ENCODE measurements at places on chromosomes 11 and 22. TPM values are rescaled to one million over a fixed set of nuclear protein-coding genes. Genes with fewer than 3 reads are reported as not detected.
A peak's percentile ranks its signal among the peaks of the same experiment; 100 is the strongest.

The TIMP3 gene
- total RNA-seq = 26.1 TPM

The OR2D2 gene
- total RNA-seq = not detected

The NEFH gene
- not detected for total RNA-seq

The PLEKHB1 gene
- not detected for total RNA-seq

The PARVB gene
- total RNA-seq = 63.5 TPM

The CRYBA4 gene
- total RNA-seq = not detected

The KCNJ5 gene
- not detected for total RNA-seq

The CRKL gene
- 32.2 TPM for total RNA-seq

The ASCL2 gene
- not detected for total RNA-seq

The MMP10 gene
- total RNA-seq = not detected

The ZNF215 gene
- 3.8 TPM for total RNA-seq

DNA sequence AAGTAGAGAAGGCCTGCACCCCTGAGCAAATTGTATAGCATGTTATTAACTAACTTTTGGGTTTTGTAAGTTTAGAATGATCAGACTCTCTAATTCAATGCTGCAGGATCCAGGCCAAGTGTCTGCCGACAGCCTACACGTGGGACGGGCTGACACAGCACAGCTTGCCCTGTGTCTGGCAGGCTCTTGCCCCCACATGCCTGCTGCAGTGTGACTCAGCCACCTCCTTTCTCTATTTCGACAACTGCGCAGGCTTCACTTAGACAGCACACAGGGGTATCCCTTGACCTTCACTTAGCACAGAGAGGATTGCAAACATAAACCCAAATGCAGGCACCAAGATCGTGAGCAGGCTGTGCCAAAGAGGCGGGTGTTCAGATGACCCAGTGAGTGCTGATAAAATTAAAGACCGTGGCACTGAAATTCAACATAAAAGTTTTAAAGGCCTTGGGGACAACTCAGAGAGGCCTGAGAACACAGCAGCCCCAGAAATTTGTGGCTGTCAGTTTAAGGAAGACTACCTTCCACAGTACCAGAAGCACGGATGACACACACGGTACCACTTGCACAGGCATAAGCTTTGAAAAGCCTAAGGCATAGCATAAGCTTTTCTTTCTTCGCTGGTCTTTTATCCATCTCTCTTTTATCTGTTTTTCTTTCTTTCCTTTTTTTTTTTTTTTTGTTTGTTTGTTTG is 37.8 kb downstream of the SCN3B start:
- DNase-seq = peak; percentile 71

DNA sequence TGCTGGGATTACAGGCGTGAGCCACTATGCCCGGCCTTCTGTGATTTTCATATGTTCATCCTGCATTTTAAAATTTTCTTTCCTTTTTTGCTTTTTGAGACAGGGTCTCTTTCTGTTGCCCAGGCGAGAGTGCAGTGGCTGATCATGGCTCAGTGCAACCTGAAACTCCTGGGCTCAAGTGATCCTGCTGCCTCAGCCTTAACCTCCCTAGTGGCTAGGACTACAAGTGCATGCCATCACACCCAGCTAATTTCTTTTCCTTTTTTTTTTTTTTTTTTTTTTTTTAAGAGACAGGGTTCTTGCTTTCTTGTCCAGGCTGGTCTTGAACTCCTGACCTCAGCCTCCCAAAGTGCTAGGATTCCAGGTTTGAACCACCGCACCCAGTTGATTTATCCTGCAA is 54.1 kb upstream of the WT1 start:
- DNase-seq = no peak

DNA sequence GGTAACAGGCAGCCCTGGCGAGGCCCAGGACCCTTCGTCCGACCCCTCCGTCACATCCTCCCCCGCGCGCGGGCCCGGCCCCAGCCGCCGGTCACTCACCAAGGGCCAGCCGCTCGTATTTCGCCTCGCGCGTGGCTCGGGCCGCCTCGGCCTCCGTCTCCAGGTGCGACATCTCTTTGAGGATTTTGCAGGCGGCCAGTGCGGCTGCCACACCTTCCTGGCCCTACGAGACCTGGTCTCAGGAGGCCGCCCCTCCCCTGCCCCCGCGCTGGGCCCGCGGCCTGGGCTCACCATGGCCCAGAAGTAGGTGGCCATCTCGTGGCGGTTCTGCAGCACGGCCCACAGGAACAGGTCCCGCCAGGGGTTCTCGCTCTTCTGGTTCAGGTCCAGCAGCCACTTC is 14.1 kb downstream of the TSSC4 start:
- DNase-seq = no peak

DNA sequence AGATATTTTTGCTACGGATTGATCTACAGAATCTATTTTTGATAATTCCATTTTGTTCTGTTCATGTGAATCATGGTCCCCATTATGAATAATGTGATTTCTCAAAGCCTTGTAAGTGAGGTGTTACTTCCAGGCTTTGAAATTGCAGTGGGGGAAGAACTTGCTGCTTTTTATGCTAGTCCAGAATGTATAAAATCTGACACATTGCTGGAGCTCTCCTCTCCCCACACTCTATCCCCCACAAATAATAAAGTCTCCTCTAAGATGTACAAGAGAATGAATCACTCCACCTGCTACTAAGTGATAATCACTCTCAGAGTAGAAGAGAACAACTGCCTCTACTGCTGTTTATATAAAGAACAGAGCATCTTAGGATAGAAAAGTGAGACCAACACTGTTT is 5.9 kb upstream of the RAB6A start:
- DNase-seq = no peak

GRCh38 chr11:936199-936598 is 10.5 kb downstream of the AP2A2 start:
- no peak for DNase-seq

- DNase-seq = peak; percentile 53
These were observed 801 bp upstream of the TXNRD2 start for GRCh38 chr22:19942157-19943081.

- no peak for DNase-seq
These were observed 26.1 kb downstream of the TMEM184B start for GRCh38 chr22:38246692-38247091.

DNA sequence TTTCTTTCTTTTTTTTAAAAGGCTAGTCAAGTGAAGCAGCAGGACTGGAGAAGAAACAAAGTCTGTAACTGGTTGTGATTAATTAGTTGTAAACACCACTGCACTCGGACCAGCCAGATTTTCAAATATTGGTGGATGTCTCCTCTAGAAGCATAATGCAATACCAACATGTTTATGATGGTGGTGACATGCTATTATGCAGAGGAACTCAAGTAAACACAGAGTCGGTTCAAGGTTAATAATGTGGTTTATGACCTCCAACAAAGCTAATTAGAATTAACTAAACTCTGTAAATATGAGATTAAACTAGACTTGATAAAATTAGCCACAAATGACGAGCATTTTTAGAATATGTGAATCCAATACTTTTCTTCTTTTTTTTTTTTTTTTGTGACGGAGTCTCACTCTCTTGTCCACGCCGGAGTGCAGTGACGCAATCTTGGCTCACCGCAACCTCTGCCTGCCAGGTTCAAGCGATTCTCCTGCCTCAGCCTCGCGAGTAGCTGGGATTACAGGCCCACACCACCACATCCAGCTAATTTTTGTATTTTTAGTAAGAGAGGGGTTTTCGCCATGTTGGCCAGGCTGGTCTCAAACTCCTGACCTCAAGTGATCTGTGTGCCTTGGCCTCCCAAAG is 11.8 kb upstream of the AGBL2 start:
- DNase-seq = no peak

DNA sequence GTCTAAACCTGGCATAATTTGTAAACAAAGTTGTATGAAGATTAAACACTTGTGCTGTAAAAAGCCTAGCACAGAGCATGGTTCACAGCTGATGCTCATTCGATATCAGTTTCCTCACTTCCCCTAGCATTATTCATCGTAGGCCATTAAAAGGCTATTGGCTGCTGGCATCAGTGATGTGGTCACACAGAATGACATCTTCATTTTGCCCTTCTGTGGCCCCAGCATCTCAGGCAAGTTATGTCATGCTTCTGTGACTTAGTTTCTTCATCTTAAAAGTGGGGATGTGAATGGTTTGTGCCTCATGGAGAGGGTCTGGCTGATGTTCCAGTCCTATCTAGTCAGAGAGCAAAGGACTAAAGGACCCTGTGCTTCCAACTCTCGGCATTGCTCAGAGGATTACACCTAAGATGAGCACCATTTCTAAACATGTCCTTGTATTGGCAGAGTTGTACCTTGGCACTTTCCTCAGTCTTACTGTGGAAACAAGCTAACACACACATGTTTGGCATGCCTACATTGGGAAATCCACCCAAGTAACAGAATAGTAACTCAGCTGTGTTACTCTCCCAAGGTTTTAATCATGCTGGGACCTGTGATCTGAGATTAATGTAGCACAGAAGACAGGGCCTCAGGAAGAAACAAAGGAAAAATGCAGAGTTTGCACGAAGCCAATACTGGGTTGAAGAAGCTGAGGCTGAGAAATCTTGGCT is 83.5 kb upstream of the OR9Q1 start:
- no peak for DNase-seq

GRCh38 chr11:11336664-11337063 is 16.4 kb downstream of the CSNK2A3 start:
- DNase-seq = no peak

- no peak for DNase-seq
These were observed 49.5 kb upstream of the GNAZ start for GRCh38 chr22:23020659-23021293.

- peak; percentile 95 for DNase-seq
These were observed 56.4 kb upstream of the CD44 start for GRCh38 chr11:35082321-35083180.

DNA sequence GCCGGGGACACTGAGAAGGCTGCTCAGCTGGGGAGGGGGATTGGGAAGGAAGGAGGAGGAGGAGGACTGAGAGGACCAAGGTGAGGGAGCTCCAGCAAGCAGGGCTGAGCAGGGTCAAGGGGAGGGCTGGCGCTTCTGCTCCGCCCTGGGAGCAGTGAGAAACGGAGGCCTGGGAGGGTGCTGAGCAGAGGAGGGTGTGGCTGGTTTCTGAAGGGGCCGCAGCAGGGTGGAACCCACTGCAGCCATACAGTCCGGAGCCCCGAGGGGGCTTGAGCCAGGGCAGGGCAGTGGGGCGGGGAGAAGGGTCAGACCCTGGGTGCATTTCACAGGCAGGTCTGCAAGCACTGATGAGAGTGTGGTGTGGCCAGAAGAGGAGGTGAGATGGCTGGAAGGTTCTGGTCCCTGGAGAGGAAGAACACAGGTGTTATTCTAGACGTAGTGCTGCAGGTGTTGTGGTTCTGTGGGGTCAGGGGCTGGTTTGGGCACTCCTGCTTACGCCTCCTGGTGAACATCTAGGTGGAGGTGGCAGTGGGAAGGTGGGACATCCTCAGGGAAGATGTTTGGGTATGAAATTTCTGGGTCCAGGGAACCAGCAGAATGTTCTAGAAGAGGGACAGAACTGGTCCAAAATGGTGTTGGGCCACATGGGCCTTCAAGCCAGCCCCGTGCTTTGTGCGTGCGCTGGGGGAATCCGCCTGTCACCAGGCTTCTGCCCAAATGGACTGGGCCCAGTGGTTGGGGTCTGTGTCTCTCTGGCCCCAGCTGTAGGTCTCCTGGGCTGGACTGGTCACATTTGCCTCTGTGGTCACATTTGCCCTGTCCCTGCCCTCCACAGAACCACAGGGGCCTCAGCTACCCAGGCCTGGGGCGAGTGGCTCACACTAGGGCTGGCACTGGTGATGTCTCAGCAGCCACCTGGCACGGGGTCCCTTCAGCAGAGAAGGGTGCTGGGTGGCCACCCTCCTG is 714.7 kb downstream of the BRD1 start:
- no peak for DNase-seq

Measured in Daoy (cell line).